Stimulated activated CD4-positive, alpha-beta T cell treated with anti-CD3 and anti-CD28 coated beads, Interleukin-1b, Interleukin-23, amount 100 ng/mL, for 1 hour (primary cell): ENCODE measurements at places on chromosomes 4 and X.

GRCh38 chrX:114952696-114953095 lies 64.7 kb downstream of the IL13RA2 start:
- DNase-seq = no peak

GRCh38 chrX:129553619-129554288 lies 13.7 kb downstream of the OCRL start:
- no peak for DNase-seq

- no peak for DNase-seq
Measured at GRCh38 chr4:152707632-152708031, 27.8 kb upstream of the TMEM154 start.

GRCh38 chr4:92050875-92051274 lies 252.9 kb upstream of the GRID2 start:
- DNase-seq = no peak
